HFFc6 (cell line): ENCODE measurements at places on chromosomes 13 and 19. TPM values are rescaled to one million over a fixed set of nuclear protein-coding genes. Genes with fewer than 3 reads are reported as not detected.

DNA sequence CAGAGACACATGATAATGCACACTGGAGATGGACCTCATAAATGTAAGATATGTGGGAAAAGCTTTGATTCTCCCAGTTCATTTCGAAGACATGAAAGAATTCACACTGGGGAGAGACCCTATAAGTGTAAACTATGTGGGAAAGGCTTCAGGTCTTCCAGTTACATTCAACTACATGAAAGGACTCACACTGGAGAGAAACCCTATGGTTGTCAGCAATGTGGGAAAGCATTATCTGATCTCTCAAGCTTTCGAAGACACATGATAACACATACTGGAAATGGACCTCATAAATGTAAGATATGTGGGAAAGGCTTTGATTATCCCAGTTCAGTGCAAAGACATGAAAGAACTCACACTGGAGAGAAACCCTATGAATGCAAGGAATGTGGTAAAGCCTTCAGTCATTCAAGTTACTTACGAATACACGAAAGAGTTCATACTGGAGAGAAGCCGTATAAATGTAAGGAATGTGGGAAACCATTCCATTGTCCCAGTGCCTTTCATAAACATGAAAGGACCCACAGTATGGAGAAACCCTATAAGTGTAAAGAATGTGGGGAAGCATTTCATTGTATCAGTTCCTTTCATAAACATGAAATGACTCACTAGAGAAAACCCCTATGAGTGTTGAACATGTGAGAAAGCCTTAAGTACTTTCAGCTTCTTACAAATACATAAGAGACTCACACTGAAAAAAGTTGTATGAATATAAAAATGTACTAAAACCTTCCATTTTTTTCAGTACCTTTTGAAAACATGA is 14.7 kb downstream of the ZNF441 start:
- no peaks in the 10 kb centered on the region for H3K27me3 ChIP-seq
- H3K4me3 ChIP-seq: no peak overlapping the region
- DNase-seq: peak; percentile 15
- no peak overlapping the region for H3K27ac ChIP-seq

DNA sequence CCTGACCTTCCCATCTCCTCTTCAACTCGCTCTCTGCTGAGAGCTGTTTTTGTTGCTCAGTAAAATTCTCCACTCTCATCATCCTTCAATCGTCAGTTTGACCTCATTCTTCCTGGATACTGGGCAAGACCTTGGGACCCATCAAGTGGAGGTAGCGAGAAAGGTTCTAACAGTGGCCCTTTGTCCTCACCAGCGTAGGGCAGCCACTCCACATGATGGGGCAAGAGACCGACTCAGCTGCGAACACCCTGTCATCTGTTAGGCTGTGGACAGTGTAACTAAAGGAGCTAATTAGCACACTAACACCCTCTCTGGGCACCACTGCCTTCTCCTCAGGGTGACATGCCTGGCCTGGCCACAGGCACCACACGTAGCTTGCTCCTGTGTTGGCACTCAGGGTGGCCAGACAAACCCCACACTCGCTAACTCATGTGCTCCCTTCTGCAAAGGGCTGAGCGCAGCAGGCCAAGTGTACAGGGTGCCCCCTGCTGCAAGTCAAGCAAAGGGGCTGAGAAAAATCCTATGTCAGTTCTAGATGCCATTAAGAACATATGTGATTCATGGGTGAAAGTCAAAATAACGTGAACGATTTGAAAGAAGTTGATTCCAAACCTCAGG is 1216.0 kb downstream of the SLITRK5 start:
- H3K27me3 ChIP-seq: no peaks in the 10 kb centered on the region
- no peaks in the 10 kb centered on the region for H3K36me3 ChIP-seq
- DNase-seq: no peak
- no peaks in the 10 kb centered on the region for H3K4me1 ChIP-seq
- no peak overlapping the region for H3K27ac ChIP-seq

- H3K4me3 ChIP-seq: peak overlapping the region; percentile 49
- no peaks in the 10 kb centered on the region for H3K4me1 ChIP-seq
- no peaks in the 10 kb centered on the region for H3K36me3 ChIP-seq
- DNase-seq: no peak
Measured at GRCh38 chr13:41458187-41458760, 924 bp downstream of the RGCC start.

DNA sequence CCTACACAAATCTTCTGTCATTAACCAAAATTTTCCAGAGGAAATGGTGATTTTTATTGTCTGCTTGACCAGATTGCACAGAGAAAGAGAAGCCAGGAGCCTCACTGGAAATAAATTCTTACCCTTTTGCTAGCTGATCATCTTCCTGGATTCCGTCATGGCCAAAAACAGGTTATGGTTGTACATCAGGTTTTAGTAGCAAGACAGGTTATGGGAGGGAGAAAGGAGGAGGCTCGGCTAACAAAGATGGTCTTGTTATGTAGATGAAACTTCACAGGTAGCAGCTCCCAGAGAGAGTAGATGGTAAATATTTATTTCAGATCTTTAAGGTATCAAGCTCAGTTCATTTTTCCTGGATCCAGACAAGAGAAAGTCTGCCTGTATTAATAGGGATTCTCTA is 19.7 kb upstream of the CEACAM3 start:
- no peak overlapping the region for H3K27ac ChIP-seq
- H3K4me3 ChIP-seq: no peak overlapping the region
- H3K36me3 ChIP-seq: no peaks in the 10 kb centered on the region
- no peak for DNase-seq

The PGLYRP1 gene
- total RNA-seq: not detected in 3 replicates

DNA sequence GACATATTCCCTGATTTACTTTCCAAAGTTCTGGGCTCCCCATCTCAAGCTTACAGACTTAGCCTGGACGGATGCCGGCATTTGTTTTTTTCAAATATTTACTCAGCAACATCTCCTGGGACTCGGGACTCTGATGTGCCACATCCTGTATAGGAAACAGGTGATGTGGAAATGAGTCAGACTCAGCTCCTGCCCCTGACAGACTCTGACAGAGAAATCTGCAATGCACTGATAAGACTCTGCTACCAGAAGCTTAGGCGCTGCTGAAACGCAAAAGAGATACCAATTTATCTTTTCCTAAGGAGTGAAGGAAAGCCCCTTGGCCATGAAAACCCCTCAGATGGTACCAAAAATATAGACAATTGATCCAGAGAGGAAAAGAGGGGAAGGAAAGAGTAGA is 16.2 kb downstream of the LAIR2 start:
- no peaks in the 10 kb centered on the region; the same call in 1 of the 2 replicates for H3K27me3 ChIP-seq
- no peak overlapping the region for H3K27ac ChIP-seq
- H3K4me1 ChIP-seq: no peaks in the 10 kb centered on the region; the same call in 1 of the 2 replicates

DNA sequence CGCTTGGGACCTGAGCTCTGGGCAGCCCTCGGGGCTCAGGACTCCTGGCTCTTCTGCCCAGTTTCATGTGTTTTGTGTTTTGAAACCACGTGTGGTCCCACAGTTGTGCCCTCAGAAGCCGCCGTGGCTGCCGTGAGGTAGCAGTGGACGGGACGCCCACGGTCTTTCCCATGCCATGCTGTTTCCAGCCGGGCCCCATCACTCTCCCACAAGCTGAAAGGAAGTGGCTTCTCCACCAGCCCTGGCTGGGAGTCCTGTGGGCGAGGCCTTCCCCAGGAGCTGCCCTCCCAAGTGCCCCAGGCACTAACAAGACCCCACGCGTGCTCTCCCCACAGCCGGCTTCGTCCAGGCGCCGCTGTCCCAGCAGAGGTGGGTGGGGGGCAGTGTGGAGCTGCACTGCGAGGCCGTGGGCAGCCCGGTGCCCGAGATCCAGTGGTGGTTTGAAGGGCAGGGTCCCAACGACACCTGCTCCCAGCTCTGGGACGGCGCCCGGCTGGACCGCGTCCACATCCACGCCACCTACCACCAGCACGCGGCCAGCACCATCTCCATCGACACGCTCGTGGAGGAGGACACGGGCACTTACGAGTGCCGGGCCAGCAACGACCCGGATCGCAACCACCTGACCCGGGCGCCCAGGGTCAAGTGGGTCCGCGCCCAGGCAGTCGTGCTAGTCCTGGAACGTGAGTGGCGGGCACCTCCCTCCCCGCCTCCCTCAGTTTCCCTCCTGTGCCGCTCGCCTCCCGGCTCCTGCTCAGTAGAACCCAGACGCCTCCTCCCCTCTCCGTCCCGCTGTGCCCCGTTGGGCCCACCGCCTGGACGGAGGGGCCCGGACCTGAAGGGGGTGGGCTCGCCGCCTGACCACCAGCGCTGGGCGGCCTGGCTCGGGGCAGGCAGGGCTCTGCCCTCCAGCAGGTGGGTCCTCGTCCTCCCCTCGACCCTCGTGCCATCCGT is 5.3 kb downstream of the BSG start:
- no peak overlapping the region for H3K4me3 ChIP-seq
- peaks cover 2% of the 10 kb centered on the region; the same call in 1 of the 2 replicates for H3K27me3 ChIP-seq
- DNase-seq: no peak
- H3K27ac ChIP-seq: no peak overlapping the region

GRCh38 chr19:36460046-36460445 is 29.3 kb downstream of the ZNF566 start:
- H3K36me3 ChIP-seq: peaks cover 48% of the 10 kb centered on the region
- H3K4me3 ChIP-seq: peak overlapping the region; percentile 44
- peak overlapping the region; percentile 74 for H3K27ac ChIP-seq
- DNase-seq: peak; percentile 38
- peaks cover 3% of the 10 kb centered on the region; the same call in 1 of the 2 replicates for H3K27me3 ChIP-seq

The MEIOSIN gene
- not detected in 3 replicates for total RNA-seq

GRCh38 chr19:12596485-12596884 is 14.1 kb downstream of the ZNF490 start:
- H3K27ac ChIP-seq: no peak overlapping the region
- DNase-seq: no peak
- no peak overlapping the region for H3K4me3 ChIP-seq
- peaks cover 26% of the 10 kb centered on the region for H3K36me3 ChIP-seq
- H3K27me3 ChIP-seq: no peaks in the 10 kb centered on the region

GRCh38 chr13:99326012-99326411 is 18.8 kb upstream of the GPR183 start:
- H3K27ac ChIP-seq: no peak overlapping the region
- peaks cover 16% of the 10 kb centered on the region for H3K36me3 ChIP-seq
- H3K4me3 ChIP-seq: no peak overlapping the region
- peaks cover 50% of the 10 kb centered on the region for H3K4me1 ChIP-seq
- H3K27me3 ChIP-seq: no peaks in the 10 kb centered on the region
- no peak for DNase-seq

GRCh38 chr19:10620786-10621185 is 4.6 kb upstream of the SLC44A2 start:
- H3K36me3 ChIP-seq: peaks cover 15% of the 10 kb centered on the region
- no peak for DNase-seq
- H3K4me1 ChIP-seq: peaks cover 38% of the 10 kb centered on the region
- peaks cover 2% of the 10 kb centered on the region for H3K27me3 ChIP-seq
- no peak overlapping the region for H3K4me3 ChIP-seq

DNA sequence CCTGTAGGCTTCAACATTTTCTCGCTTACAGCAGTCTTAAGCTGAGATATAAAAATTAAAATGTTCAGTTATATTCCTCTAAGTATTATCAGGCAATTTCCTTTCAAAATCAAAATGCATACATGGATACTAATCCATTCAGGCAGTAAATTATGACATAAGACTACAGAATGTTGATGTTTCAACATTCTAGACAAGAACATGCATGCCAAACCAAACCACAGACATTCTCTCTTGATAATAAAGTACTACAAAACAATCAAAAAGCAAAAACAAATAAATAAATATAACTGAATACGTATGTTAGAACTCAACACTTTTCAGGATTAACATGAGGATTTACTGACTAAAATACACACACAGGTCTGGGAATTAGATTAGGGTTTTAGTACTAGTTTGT is 7.7 kb downstream of the DIS3 start:
- H3K27ac ChIP-seq: no peak overlapping the region
- H3K4me1 ChIP-seq: 0 out of 2 replicates have a peak, but pooled peaks cover 5% of the 10 kb centered on the region
- no peak for DNase-seq
- H3K36me3 ChIP-seq: peaks cover 37% of the 10 kb centered on the region
- no peaks in the 10 kb centered on the region for H3K27me3 ChIP-seq

- no peaks in the 10 kb centered on the region for H3K4me1 ChIP-seq
- H3K27ac ChIP-seq: no peak overlapping the region
- no peak for DNase-seq
- H3K36me3 ChIP-seq: no peaks in the 10 kb centered on the region
Measured at GRCh38 chr19:20252613-20253012, 85.6 kb downstream of the ZNF486 start.

GRCh38 chr19:11092181-11092538 is 2.9 kb downstream of the LDLR start:
- H3K27ac ChIP-seq: peak overlapping the region; percentile 100
- H3K27me3 ChIP-seq: peaks cover 6% of the 10 kb centered on the region
- peaks cover 56% of the 10 kb centered on the region for H3K4me1 ChIP-seq
- peak overlapping the region; percentile 87; the same call in 1 of the 2 replicates for H3K4me3 ChIP-seq
- peaks cover 22% of the 10 kb centered on the region for H3K36me3 ChIP-seq

The CGB2 gene
- not detected in 3 replicates for total RNA-seq

- DNase-seq: no peak
- H3K27me3 ChIP-seq: no peaks in the 10 kb centered on the region
- no peak overlapping the region for H3K27ac ChIP-seq
- H3K36me3 ChIP-seq: peaks cover 5% of the 10 kb centered on the region
- H3K4me1 ChIP-seq: no peaks in the 10 kb centered on the region
- H3K4me3 ChIP-seq: no peak overlapping the region
Measured at GRCh38 chr19:19524053-19524452, 4.7 kb upstream of the YJEFN3 start.

DNA sequence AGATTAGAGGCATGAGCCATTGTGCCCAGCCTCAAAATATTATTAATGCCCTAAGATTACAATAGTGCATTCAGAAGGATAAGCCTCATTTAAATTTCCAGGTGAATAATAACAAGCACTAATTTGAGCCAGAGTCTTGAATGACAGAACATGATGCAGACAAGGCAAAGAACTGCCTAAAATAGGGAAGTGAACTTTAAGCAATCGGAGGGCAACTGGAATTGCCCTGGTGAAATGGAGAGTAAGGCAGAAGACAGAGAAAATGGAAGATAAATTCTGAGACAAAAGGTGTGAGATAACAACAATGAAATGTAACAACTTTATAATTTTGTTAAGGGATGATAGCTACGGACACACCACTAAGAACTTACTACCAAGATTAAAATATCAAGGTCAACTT is 199.9 kb downstream of the DIAPH3 start:
- no peak overlapping the region for H3K4me3 ChIP-seq
- no peak overlapping the region for H3K27ac ChIP-seq
- peaks cover 6% of the 10 kb centered on the region; the same call in 1 of the 2 replicates for H3K4me1 ChIP-seq

- peaks cover 13% of the 10 kb centered on the region for H3K36me3 ChIP-seq
- H3K4me1 ChIP-seq: peaks cover 22% of the 10 kb centered on the region
- peak overlapping the region; percentile 81 for H3K27ac ChIP-seq
Measured at GRCh38 chr19:49690079-49690655, 749 bp upstream of the CPT1C start.

GRCh38 chr13:33869005-33869404 is 51.1 kb downstream of the RFC3 start:
- no peaks in the 10 kb centered on the region; the same call in 1 of the 2 replicates for H3K27me3 ChIP-seq
- no peaks in the 10 kb centered on the region for H3K36me3 ChIP-seq
- H3K4me1 ChIP-seq: no peaks in the 10 kb centered on the region
- no peak overlapping the region for H3K4me3 ChIP-seq
- H3K27ac ChIP-seq: no peak overlapping the region

The C3 gene
- total RNA-seq: 0.84 to 1.1 TPM (median 0.87 TPM) in 3 replicates

GRCh38 chr19:16200038-16201010 is 2.6 kb downstream of the AP1M1 start:
- H3K36me3 ChIP-seq: peaks cover 29% of the 10 kb centered on the region
- peaks cover 56% of the 10 kb centered on the region for H3K4me1 ChIP-seq
- H3K27me3 ChIP-seq: peaks cover 2% of the 10 kb centered on the region; the same call in 1 of the 2 replicates
- H3K27ac ChIP-seq: no peak overlapping the region
